ENCODE measurements at places on chromosomes 1 and 21. TPM values are rescaled to one million over a fixed set of nuclear protein-coding genes. Genes with fewer than 3 reads are reported as not detected.

DNA sequence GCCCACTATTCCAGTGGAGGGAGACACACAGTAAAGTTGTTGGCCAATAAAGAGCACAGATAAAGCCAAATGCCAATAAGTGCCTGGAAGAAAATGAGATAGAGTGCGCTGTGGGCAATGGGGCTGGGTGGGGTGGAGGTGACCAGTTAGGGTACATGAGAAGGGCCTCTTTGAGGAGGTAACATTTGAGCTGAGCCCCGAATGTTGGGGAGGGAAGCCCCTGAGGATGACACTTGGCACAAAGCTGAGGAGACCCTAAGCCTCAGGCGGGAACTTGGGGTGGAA, 979 bp downstream of the S100A9 start:
- peaks cover 11% of the 10 kb centered on the region for H3K4me1 ChIP-seq
- no peak for DNase-seq
- H3K27ac ChIP-seq: no peak overlapping the region

GRCh38 chr1:223820515-223820858, 25.3 kb downstream of the TP53BP2 start:
- DNase-seq: no peak
- H3K27ac ChIP-seq: no peak overlapping the region
- H3K4me3 ChIP-seq: no peak overlapping the region
- peaks cover 11% of the 10 kb centered on the region for H3K36me3 ChIP-seq

GRCh38 chr1:28162151-28162550, 14.3 kb downstream of the PTAFR start:
- DNase-seq: no peak
- H3K36me3 ChIP-seq: no peaks in the 10 kb centered on the region
- peaks cover 13% of the 10 kb centered on the region for H3K4me1 ChIP-seq
- no peak overlapping the region for H3K4me3 ChIP-seq
- peaks cover 33% of the 10 kb centered on the region for H3K27me3 ChIP-seq

GRCh38 chr1:39727221-39727931, 11.3 kb upstream of the PPIE start:
- H3K36me3 ChIP-seq: no peaks in the 10 kb centered on the region
- peaks cover 9% of the 10 kb centered on the region for H3K4me1 ChIP-seq
- H3K27ac ChIP-seq: no peak overlapping the region

GRCh38 chr21:19461481-19462205, 1058.1 kb upstream of the TMPRSS15 start:
- no peaks in the 10 kb centered on the region for H3K4me1 ChIP-seq
- no peak overlapping the region for H3K4me3 ChIP-seq
- DNase-seq: no peak
- H3K27ac ChIP-seq: no peak overlapping the region
- H3K27me3 ChIP-seq: no peaks in the 10 kb centered on the region

RHOU gene
- 9.5 TPM for total RNA-seq

CACNA1S gene
- not detected for total RNA-seq

All from activated CD8-positive, alpha-beta T cell treated with anti-CD3 and anti-CD28 coated beads, Interleukin-2, amount 10 ng/mL, durations not matched to agents 7 days and 5 days (primary cell).